CD8-positive, alpha-beta T cell (primary cell): ENCODE measurements at places on chromosomes 2 and 18. TPM values are rescaled to one million over a fixed set of nuclear protein-coding genes. Genes with fewer than 3 reads are reported as not detected.

The MAPK4 gene
- total RNA-seq, result not detected

The DTNA gene
- total RNA-seq, result not detected

- no peak for DNase-seq
Measured at GRCh38 chr2:218798767-218799504, 17.0 kb downstream of the CYP27A1 start.

DNA sequence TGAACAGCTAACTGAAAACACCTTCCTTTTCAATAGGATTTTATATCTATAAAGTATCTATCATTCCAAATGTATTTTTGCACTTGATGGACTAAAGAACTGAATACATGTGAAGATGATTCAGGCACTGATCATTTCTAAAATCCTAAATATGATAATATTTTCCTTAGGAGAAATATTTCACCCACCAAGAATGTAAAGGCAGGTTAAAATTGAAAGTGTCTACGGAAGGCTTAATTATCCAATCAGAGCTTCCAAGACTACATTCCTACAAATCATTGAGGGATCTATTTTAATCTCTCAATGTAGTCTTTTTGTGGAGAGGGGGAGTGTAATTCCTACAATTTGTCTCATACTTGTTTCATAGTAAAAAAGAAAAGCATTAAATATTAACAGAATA is 3.6 kb downstream of the GALNT3 start:
- no peak for DNase-seq
